ENCODE measurements at places on chromosomes 3 and 15.

DNA sequence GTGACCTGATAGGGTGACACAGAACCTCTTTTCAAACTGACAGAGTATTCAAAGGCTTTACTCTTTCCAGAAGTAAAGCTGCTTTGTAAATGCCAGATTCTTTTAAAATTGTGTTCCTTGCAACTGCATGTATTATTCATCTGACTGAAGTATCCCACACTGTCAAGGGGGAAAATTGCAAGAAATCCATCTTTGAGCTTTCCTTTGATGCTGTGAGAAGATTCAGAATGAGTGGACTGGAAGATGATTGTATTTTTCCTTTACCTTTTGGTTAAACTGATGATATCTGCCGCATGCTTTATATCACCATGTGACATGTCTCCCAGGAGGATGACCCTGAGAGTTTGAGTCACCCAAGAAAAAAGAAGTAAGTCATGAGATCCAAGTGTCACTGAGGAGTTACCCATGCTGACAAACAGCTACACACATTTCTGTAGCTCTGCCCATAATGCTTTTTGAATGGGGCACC is 250.8 kb upstream of the CBLB start:
- DNase-seq: no peak

DNA sequence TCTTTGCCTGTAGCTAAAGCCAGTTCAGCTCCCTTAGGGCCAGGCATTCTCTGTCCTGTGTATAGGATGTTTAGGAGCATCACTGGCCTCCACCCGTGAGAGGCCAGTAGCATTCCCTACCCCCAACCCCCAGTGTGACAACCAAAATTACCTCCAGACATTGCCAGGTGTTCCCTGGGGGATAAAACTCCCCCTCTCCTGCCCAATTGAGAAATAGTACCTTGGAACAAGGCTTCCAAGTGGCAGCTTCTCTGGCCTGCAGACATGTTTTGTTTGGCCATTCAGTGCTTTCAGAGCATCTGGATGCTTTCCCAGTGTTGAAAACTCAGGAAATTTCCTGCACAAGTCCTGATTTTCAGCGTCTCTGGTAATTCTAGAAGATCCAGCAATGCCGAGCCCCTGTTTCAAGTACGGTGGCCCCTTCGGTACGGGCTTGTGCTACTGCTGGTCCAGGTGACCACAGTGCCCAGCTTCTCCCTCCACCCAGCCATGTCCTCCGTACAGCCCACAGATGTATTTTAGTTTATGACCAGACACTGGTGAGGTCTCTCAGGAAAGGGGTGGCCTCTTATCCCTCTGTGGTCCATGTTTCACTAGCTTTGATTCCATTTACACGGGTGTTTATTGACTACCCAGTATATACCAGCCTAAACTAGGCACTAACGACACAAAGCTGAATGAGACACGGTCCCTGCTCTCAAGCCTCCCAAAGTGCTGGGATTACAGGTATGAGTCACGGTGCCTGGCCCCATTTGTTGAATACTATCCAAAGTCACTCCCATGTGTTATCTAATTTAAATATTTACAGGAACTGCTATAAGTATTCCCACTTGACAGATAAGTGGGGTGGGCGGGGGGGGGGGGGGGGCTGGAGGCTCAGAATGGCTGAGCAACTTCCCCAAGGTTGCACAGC is 125.4 kb upstream of the RAD18 start:
- no peak for DNase-seq

DNA sequence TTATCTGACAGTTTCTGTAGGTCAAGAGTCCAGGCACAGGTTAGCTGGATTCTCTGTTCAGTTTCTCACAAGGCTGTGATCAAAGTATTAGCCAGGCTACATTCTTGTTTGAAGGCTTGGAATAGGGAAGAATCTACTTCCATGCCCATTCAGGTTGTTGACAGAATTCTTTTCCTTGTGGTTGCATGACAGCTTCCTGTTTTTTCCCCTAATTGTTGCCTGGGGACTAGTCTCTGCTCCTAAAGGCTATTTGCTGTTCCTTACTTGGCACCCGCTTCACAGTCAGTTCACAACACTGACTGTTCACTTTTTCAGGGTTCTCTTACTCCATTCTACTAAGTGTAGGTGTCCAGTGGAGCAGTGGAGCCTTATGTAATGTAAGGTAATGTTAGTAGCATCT is 115.4 kb upstream of the GBE1 start:
- no peak for DNase-seq

GRCh38 chr15:82139823-82140268 is 94.0 kb upstream of the MEX3B start:
- DNase-seq: no peak

DNA sequence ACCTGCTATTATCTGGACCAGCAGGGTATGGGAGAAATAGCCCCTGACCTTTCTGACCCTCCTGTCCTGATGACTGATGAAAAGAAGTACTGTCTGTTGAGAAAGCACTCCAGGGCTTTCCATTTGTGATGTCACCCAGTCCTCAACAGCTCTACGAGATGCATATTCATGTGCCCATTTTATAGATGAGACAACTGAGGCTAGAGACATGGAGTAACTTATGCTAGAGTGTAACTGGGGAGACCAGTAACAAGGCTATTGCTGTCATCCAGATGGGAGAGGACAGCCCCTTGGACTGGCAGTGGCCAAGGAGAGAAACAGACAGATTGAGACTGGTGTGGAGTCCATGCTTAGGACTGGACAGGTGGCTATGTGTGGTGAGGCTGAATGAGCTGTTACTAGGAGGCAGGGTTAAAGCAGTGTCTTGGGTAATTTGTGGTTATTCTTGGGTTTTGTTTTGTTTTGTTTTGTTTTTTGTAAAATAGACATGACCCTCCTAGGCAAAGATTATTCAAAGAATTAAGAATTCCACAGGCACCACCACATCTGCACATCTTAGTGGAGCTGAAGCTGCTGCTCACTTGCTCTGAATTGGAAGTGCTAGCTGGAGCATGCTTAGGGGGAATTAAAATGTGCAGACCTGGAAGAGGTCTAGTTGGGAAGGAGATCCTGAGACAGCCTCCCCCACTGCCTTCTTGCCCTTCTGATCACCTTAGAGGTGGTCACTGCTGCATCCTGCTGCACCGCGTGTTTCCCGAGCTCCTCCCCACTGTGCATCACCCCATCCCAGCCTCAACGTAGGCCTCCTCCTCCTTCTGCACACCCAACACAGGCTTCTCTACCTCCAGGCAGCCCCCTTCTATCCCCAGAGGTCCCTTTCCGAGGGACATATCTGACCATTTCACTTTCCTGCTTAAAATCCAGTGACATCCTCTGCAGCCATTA is 8.4 kb downstream of the HRH1 start:
- no peak for DNase-seq

DNA sequence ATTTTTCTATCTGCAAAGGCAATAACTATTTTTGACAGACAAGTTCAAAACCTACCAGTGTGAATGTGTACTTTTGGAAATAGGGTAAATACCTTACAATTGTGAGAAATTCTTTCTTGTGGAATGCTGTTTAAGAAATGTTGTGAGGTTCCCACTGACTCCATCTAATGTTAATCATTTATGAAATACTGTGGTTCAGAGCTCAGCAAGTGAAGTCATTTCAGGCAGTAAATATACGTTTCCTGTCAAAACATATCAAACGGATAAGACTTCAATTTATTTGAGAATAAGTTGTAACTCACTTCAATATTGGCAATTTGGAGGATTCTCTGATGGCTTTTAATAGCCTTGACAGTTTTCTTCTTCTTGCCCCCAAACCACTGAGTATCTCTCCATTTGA is 16.4 kb downstream of the TAFA4 start:
- DNase-seq: no peak

- DNase-seq: no peak
Measured at GRCh38 chr3:42336103-42336502, 70.1 kb upstream of the CCK start.

- DNase-seq: no peak
Measured at GRCh38 chr3:139506766-139507165, 30.4 kb upstream of the RBP2 start.

DNA sequence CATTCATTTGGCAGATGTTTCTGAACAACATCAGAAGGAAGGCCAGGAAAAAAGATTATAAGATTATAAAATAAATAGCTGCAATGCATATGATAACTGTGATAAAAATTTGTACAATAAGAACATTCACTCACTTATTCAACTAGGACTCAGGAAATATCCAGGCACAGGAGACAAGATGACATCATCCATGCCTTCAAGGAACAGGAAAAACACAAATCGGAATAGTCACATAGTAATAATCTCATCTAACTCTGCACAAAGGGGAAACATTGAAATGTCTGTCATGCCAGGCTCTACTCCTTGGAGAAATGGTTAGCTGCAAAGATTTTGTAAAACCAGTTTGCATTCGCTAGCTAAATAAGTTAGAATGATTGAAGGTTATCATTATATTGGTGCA is 233.5 kb upstream of the AGTR1 start:
- DNase-seq: no peak

DNA sequence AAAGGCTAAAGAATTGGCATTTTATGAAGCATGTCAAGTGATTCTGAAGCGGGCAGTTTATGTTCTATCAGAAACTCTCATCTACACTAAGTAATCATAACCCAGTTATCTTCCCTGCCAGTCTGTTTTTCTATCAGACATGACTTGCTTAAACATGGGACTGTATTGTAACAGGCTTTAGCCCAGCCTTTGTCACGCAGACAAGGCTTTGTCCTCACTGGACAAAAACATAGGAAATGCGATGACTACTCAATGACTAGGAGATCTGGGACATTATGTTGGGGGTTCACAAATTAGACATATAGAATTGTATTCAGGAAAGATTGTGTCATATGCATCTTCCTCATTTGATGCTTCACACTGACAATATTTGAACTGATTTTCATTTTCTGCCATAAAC is 115.5 kb downstream of the GADL1 start:
- DNase-seq: no peak

DNA sequence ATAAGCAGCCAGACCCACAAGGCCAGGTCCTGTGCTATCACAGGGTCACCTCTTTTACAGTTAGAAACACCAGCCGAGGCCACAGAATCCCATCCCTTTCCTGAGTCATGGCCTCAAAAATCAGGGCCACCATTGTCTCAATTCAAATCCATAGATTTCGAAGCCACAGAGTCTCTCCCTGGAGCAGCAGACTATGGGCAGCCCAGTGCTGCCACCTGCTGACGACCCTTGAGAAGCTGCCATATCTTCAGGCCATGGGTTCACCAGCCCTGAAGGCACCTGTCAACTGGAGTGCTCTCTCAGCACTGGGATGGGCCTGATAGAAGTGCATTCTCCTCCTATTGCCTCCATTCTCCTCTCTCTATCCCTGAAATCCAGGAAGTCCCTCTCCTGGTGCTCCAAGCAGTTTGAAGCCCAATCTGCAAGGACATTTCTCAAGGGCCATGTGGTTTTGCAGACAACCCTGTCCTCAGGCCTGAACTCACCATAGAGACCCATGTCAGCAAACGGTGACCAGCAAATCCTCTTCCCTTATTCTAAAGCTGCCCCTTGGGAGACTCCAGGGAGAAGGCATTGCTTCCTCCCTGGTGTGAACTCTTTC is 39.6 kb downstream of the TGM4 start:
- DNase-seq: peak; percentile 52

DNA sequence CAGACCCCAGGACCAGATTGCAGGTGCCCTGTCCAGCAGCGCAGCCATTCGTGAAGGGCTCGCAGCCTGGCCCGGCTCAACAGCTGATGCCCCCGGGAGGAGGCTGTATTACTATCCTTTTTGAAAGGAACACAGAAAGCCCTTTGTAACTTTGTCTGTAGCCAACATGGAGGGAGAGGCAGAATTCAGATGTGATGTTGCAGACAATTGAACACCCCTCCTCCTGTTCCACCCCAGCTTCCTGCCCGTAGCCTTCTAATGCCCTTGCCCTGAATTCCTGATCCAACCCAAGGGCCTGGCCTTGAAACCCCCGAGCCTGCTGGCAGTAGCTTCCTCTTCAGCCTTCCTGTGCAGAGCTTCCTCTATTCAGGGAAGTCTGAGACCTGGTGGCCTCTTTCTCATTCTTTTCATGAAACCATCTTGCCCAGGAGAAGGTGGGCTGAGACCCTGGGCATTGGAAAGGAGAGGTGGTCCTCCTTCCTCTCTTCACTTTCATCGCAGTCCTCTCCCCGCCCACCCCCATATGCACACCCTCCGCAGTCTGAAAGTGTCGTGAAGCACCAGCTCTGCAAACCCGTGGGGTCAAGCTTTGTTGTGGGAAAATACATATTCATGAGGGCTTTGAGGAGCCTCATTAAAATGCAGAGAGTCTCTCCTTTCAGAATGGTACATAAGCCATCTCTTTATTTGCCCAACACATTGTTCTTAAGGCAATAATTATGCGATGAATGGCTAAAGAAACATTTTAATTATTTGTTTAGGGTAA is 109.2 kb downstream of the APBA2 start:
- DNase-seq: no peak

- no peak for DNase-seq
Measured at GRCh38 chr15:75131269-75131643, 70.4 kb upstream of the C15orf39 start.

GRCh38 chr3:126287536-126288241 is 69.5 kb downstream of the KLF15 start:
- DNase-seq: no peak

- no peak for DNase-seq
Measured at GRCh38 chr3:29544701-29545363, 264.0 kb downstream of the RBMS3 start.

DNA sequence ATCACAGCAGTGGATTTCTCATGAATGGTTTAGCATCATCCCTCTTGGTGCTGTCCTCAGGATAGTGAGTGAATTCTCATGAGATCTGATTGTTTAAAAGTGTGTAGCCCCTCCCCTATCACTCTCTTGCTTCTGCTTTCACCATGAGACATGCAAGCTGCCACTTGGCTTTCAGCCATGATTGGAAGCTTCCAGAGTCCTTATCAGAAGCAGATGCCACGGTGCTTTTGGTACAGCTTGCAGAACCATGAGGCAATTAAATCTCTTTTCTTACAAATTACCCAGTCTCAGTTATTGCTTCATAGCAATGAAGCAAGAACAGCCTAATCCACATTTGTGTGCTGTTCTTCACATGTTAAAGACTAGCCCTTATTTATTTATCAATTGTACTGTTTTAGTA is 495.2 kb upstream of the EPHA6 start:
- DNase-seq: no peak

DNA sequence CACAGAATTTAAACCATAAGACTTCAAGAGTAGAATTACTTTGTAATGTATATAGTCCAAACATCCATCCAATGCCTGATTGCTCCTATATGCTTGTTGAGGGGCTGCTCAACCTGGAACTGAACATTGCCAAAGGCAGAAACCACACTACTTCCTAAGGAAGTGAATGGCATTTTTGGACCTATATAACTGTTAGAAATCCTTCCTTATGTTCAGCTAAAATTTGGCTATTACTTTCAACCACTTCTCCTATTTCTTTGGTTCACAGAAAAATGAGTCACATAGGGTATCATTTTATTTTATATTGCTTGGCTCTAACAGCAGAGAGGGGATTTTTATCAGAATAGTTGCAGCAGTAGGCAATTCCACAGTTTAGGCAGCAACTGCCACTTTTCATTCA is 342.1 kb downstream of the SLC9A9 start:
- DNase-seq: no peak

GRCh38 chr3:13947912-13948311 is 68.0 kb upstream of the WNT7A start:
- no peak for DNase-seq

Data from AG04450 (cell line).